Activated T-cell treated with anti-CD3 and anti-CD28 coated beads, Interleukin-2, amount 50 U/mL, for 48 hours (primary cell): ENCODE measurements at places on chromosomes 3 and 15.
A peak's percentile ranks its signal among the peaks of the same experiment; 100 is the strongest.

DNA sequence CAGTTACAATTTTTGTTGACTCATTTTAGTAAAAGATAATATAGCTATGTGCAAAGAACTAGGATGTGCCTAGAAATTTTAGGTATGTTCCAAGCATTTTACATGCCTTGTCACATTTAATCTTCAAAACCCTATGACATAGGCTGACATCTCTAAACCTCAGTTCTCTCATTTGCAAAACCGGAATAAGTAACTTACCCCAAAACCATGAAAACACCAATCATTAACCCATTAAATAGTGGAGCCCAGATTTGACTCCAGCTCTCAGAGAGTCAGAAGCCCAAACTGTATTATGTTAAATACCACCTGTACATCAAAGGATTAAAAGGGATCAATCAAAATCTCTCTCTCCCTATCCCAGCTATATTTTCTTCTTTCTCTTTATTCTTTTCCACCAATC lies 36.6 kb downstream of the GSK3B start:
- DNase-seq = no peak

- no peak for DNase-seq
These were observed 225.5 kb downstream of the ARPP21 start for GRCh38 chr3:35864871-35865270.

GRCh38 chr3:128012050-128012449 lies 40.2 kb upstream of the SEC61A1 start:
- no peak for DNase-seq

- no peak for DNase-seq
These were observed 37.8 kb downstream of the SSUH2 start for GRCh38 chr3:8606701-8607231.

- DNase-seq = no peak
These were observed 18.5 kb upstream of the RIOX2 start for GRCh38 chr3:97990624-97991292.

DNA sequence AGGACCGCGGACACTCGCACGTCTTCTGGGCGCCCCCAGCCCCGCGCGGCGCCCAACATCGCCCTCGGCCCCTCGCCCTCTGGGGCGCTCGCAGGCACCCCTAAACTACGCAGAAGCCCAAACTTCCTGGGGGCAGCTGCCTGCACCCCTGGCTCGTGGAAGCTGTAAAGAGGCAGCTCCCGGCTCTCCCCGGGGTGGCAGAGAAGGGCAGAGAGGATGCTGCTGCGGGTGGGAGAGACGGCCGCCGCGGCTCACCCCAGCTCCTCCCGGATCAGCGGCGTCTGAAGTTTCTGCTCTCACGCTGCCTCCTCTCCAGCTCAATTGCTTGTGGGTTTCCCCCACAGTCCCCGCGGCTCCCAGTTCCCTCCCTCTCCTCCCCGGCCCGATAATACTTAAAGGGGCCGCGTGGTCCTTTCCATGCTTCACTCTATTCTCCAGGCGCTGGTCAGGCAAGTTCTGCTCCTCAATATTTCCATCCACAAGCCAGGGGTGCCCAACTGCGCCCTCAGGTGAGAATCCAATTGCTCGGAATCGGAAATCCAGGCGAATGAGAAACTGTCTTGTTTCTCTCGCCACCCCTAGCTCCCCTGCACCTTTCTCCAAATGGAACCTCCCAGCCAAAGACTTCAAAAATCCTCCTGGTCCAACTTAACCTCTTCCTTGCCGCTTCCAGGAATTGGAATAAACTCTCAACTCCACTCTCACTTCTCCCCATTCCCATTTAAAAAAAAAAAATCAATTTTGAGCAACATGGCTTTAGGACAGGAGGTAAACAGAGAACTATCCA lies 748.5 kb downstream of the ROBO1 start:
- DNase-seq = peak; percentile 25

DNA sequence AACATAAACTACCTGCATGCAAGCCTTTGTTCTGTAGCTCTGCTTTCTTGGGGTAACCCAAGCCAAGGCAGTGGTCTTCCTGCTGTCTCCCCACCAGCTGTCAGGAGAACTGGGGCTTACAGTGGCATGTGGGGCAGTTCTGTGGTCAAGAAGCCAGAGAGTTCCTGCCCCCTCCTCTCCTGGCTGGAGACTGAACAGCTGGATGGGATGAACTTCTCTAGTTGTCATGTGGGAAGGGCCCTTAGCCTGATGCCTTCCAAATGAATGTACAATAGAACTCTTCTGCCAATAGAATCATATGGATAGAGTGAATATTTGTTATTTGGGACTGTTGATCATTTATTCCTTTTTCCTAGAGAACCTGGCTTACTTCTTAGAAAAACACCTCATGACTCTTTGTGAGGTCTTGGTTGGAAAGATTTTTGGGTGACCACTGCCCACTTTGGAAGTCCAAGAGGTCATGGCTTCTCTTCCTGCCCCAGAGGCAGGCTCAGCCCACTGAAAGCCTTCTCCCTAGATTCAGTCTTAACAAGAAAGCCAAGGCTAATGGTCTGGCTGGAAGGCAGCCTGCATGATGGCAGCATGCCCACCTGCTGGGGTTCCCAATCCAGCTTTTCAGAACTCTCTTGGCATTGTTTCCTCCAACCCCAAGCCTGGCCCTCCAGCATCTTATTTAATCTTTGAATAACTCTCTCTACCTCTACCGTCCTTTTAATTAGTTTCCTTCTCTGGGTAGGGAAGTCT lies 462.9 kb upstream of the PROK2 start:
- no peak for DNase-seq
